ENCODE measurements at places on chromosomes 5 and 9. TPM values are rescaled to one million over a fixed set of nuclear protein-coding genes. Genes with fewer than 3 reads are reported as not detected.

DNA sequence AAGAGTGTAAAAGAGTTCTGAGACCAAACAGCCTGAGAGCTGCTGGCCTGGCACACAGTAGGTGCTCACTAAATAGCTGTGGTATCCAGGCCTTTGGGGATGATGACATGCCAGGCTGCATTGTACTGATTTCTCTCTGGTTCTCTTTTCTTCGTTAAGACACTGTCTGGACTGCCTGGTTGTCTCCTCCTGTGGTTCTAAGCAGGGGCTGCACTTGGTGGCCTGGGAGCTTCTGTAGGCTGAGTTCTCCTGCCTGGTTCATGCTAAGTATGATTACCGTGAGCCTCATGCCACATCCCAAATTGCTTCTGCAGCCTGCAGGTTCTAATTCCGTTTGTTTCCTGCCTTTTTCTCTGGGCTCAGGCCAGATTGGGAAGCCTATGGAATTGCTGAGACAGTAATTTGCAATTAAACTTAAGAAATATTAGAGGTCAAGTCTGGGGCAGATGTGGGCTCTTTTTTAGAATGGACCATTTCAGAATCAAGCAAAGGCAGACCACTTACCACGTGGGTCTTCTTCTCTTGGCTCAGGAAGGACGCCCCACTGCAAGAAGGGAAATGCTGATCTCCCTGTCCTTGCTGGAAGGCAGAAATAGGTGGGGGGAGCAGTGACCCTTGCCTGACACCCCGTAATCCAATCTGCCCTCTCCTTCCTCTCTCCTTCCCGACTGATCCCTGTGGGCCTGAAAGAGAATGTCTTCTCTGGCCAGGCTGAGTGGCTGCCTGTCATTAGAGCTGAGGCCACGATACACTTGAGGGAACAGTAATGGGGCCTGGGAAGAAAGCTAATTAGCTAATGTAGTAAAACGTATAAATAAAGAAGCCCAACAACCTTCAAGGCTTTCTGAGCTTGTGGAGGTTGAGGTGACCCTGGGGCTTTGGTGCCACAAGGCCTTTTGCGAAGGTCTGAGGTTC lies 21.9 kb upstream of the BOD1 start:
- DNase-seq: no peak

GRCh38 chr9:108535526-108535925 lies 320.3 kb downstream of the ACTL7B start:
- DNase-seq: peak; percentile 42

- no peak for DNase-seq
Observed at GRCh38 chr5:172407241-172407691, 47.1 kb downstream of the SH3PXD2B start.

DNA sequence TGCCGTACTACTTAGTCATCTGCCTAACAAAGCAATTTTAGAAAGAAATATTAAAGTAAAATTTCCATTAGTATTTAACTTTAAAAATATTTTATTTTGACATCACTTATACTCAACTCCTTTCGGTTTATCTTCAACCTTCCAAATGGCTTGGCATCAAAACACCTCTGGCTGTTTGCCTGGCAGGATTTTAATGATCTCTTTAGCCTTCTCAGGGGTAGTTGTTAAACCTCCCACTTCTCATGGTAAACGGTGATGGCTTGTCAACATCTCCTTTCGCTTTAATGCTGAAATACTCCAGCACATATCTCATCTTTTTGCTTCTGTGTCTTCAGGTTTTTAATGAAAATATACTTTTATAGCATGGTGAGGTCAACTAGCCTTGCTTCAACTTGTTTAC lies 747.1 kb downstream of the CETN3 start:
- no peak for DNase-seq

DNA sequence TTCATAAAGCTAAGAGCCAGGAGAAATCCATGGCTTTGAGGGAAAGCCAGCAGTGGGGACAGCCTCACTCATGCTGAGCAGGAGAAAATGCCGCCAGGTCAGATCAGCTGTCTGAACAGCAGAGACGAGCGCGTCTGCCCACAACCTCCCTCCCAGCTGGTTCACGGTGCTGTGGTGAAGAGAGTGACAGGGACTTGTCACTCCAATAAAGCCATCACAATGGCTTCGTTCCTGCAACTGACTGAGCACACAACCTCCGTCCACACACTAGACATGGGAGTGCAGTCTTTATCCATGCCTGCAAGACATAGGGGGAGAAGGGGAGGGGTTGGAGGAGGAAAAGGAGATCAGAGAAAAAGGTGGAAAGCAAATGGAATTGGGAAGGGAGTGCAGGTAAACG lies 206.9 kb downstream of the GABBR2 start:
- DNase-seq: no peak

PTGR1 gene
- 39.8 TPM for total RNA-seq

DOK3 gene
- total RNA-seq: 1.9 TPM
